ENCODE measurements at places on chromosomes 1 and 21. TPM values are rescaled to one million over a fixed set of nuclear protein-coding genes. Genes with fewer than 3 reads are reported as not detected.

- DNase-seq: no peak
Observed at GRCh38 chr1:98794196-98794886, 132.8 kb downstream of the SNX7 start.

DNA sequence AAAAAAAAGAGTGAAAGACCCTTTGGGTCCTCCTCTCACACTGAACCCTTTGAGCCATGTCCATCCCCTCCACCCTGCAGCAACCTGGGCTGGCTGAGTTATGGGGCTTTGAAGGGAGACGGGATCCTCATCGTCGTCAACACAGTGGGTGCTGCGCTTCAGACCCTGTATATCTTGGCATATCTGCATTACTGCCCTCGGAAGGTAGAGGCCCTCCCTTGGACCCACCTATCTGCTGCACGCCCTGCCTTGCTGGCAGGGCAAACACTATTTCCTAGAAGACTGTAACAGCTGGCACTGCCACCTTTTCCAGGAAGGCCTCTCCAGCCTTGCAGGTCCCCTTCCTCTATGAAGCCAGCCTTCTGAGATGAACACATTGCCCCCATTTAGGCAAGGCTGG is 1.1 kb downstream of the SLC50A1 start:
- DNase-seq: no peak

DNA sequence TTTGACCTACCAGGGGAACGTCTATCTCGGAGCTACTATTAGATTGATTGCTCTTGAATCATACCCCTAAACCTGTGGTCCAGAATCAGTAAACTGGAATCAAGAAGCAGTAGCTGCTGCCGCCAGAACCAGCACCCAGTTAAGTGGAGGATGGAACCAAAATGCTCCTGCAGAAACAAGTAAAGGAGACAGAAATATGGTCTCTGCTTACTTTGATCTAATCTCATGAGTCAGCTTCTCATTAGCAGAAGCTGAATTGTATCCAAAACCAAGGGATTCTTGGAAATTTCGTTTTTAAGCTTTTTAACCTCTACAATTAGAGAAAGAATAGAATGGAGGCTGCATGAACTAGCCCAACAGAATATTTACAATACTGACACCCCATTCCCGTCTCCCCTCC is 42.6 kb upstream of the PIGV start:
- no peak for DNase-seq

- no peak for DNase-seq
Observed at GRCh38 chr1:96714881-96715280, 6.7 kb upstream of the PTBP2 start.

- DNase-seq: no peak
Observed at GRCh38 chr1:208919371-208919770, 664.1 kb upstream of the CAMK1G start.

GRCh38 chr1:99748419-99748818 is 18.0 kb downstream of the FRRS1 start:
- no peak for DNase-seq

- DNase-seq: peak; percentile 26
Observed at GRCh38 chr1:29259802-29260441, 23.6 kb downstream of the PTPRU start.

GRCh38 chr1:70247768-70248167 is 26.6 kb downstream of the SRSF11 start:
- no peak for DNase-seq

GRCh38 chr1:68633141-68633919 is 136.4 kb upstream of the DEPDC1 start:
- DNase-seq: no peak

DNA sequence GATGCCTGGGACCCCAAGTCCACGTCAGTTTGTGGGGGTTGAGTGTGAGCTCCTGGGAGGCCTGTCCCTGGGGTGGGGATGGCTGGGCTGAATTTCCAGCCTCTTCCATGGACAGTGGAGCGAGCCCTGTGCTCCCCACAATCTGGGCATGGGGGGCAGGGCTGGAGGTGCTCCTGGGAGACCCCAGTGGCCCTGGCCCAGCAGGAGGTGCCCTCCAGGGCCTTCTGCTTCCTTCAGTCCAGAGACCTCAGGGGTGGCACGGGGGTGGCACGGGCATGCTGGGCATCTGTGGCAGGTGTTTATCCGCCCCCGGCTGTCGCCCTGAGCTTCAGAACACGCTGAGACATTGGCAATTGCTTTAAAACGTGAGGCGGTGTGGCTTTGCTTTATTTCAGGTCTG is 40.9 kb downstream of the MORN1 start:
- peak; percentile 43 for DNase-seq

DNA sequence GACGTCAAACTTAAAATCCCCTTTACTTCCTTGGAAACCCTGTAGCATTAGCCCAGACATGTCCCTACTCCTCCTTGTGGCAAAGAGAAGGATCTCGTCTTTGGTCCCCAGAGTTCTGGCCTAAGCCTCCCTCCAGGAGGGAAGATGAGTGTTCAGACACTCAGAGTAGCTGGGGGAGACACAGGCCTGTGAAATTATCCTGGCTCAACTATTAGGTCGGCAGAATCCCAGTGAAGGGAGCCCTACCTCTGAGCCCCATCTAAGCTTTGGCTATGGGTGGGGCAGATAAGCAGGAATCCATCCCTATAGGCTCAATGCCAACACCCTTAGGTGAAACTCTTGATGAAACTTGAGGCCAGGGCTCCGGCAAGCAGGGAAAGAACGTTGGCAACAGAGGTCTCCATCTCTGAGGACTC is 1.7 kb upstream of the SFN start:
- DNase-seq: no peak

GRCh38 chr1:247797518-247797917 is 26.4 kb downstream of the OR14A16 start:
- no peak for DNase-seq

DNA sequence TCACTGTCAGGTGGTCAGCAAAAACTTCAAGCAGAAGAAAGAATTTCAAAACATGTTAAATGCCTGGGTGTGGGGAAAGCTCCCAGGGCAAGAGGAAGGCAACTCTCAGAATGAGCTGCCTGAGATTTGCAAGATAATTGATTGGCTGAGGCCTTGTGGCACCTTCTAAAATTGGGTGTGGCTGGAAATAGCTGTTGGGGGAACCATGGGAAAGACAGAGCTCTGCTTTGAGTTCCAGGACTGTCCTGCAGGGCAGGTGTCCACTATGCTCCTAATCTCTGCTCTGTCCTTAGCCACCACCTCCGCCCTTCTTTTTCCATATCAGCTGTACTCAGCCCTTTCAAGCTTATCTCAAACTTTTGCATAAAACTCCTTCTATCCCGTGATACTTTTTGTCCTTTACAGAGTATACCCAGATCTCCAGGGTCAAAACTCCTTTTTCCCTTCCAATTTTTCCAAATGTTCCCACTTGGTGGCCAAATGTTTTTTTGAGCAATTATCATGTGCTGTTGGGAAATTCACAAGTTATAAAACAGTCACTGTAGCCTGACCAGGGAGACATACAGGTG is 23.8 kb upstream of the PPP2R5A start:
- DNase-seq: no peak

GRCh38 chr1:198913667-198914066 is 274.8 kb downstream of the PTPRC start:
- DNase-seq: no peak

DNA sequence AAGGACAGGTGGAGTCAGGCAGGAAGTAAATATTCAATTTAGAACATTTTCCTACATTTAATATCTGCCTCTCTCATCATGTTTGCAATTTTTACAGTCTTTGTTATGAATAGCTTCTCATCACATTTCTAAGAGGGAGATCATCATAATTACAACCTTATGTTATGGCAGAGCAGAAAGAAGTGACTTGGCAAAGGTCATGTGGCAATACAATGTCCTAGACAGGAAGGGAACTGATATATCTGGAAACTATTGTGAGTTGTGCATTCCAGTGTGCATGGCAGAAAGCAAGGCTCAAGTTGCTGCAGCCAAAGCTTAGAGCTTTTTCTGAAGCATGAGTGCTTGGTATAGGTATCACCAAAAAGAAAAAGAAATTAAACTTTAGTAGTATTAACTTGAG is 43.8 kb upstream of the PRRX1 start:
- no peak for DNase-seq

DNA sequence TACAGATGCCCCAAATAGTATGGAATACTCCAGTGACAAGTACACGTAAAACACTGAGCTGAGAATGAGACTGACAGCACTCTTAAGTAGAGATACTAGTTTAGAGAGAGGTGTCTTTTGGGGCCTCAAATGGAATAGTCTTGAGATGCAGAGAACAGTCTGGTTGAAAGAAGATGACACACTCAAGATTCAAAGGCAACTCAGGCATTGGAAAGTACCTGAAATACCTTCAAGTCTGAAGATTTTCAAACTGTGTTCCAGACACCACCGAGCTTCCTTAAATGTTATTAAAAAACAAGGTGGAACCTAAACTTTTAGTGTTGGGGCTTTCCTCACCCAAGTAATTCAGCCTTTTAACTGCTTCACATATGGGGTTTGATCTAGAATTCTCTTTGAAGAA is 437.7 kb downstream of the OMA1 start:
- DNase-seq: no peak

GRCh38 chr1:41540886-41541591 is 56.6 kb upstream of the EDN2 start:
- DNase-seq: no peak

GRCh38 chr1:28971980-28972771 is 57.8 kb downstream of the EPB41 start:
- peak; percentile 50 for DNase-seq

DNA sequence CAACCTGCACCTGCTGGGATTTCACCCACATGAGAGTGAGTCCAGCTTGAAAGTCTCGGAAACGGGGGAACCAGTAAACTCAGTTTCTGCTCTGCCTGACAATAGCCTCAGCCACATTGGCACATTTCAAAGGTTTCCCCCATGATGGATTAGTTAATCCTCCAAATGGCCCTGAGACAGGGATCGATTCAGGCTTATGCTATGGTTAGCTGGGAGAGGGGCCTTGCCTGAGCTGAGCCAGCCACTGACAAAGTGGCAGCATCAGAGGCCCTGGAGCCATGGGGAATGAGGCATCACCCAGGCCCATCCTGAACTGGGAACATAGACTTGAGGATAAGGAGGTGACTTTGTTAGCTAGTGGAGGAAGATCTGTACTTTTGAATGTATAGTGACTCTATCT is 2.9 kb upstream of the CLSTN1 start:
- DNase-seq: no peak

- no peak for DNase-seq
Observed at GRCh38 chr1:60911966-60912697, 170.2 kb upstream of the NFIA start.

DNA sequence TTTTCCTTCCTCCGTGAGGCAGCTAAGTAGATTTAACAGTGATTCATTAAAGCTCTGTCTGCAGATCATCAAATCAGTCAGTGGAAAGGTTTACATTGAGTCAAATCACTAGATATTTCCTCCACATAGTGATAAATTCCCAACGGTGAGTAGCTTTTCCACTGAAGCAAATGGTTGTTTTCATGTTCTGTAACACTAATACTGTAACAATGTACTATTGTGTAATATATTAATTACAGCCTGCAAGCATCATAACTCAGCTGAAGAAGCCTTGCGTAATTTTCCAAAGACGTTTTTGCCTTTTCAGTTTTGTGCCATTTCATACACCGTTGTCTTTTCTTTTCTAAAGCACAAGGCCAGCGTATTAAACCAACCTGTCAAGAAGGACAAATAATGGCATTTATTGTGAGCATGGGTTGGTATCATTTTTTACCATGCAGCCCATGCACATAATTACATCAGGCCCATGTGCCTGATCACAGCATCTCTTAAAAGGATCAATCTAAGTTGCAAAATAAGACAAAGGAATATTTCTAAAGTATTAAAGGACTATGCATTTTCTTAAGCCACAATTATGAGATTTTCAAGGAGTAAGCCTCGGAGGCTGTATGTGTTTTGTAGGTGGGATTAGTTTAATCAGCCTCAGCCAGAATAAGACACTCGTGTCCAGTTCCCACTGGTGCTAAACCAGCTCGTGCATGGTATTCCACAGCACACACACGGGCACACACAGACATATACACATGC is 16.7 kb upstream of the PDE9A start:
- no peak for DNase-seq

GRCh38 chr1:47565676-47566075 is 127.8 kb downstream of the FOXD2 start:
- no peak for DNase-seq

DNA sequence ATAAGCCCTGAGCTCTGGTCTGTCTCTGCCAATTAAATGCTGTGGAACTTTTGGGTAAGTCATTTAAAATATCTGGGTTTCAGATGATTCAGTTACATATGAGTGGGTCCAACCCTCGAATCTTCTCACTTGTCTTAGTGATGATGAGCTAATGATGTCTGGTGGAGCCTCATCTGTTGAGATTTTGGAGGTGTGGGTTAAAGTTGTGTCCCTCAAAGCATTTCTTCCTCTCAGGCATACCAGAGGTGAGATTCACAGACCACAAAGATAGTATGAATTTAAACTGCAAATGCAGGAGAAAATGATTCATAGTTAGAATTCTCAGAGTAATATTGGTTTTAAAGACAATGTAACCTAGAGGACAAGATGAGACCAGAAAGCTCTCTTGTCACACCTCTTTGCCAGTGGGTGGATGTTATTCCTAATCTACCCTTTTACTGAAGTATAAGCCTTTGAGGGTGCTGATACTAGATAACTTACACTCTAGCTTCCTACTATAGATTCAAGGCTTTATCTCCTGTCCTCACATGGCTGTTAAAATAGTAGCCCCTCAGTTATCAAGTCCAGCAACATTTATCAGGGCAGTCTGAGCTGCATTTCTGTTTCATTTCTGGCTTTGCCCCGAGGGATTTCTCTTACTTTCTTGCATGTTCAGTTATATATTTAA is 90.7 kb downstream of the MT1HL1 start:
- no peak for DNase-seq

GRCh38 chr1:55707196-55707595 is 492.0 kb upstream of the USP24 start:
- no peak for DNase-seq

DNA sequence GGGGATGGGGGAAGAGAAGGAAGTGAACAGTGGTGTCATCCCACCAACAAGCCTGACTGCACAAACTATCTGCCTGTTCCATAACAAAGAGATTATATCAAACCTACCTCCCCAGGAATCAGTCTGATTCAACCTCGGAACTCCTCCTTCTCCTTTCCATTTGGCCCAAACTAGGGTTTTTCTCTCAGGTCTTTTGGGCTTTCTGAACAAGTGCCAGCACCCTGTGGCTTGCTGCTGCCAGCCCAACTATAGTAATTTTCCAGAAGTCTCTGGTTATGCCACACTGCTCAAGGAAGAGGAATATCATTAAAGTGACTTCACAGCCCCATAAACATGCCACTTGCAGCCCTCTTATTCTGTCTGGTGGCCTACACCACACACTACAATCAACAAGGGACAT is 70.5 kb downstream of the RGS7 start:
- DNase-seq: no peak

GRCh38 chr1:224472806-224473205 is 38.2 kb upstream of the WDR26 start:
- no peak for DNase-seq

The ATAD3C gene
- total RNA-seq: 11.5 TPM

The SERPINC1 gene
- total RNA-seq: 0.42 TPM

The TNFRSF9 gene
- not detected for total RNA-seq

The PLPPR4 gene
- total RNA-seq: 48.4 TPM

The MPZ gene
- total RNA-seq: 6.6 TPM

The SLC45A1 gene
- 23.1 TPM for total RNA-seq

The SCMH1 gene
- 35.9 TPM for total RNA-seq

The SAMD13 gene
- 4.1 TPM for total RNA-seq

The RPE65 gene
- total RNA-seq: not detected

The FAM177B gene
- total RNA-seq: 2.1 TPM

The CD58 gene
- 5.5 TPM for total RNA-seq

The S100A3 gene
- total RNA-seq: not detected

The NPPA gene
- 1.8 TPM for total RNA-seq

The GPA33 gene
- total RNA-seq: 0.21 TPM
